ENCODE measurements at places on chromosomes 16 and 17.

DNA sequence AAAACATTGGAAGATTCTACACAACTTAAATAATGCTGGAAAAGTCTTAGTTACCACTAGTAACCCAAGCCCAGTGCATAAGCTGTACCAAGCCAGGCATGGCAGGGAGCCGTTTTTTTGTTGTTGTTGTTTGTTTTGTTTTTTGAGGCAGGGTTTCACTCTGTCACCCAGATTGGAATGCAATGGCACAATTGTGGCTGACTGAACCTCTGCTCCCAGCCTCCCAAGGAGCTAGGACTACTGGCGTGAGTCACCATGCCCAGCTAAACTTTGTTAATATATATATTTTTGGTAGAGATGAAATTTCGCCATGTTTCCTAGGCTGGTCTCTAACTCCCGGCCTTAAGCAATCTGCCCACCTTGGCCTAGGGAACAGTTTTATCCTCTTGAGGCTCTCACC, 564 bp upstream of the TMIGD1 start:
- no peak for DNase-seq

- no peak for DNase-seq
Measured at GRCh38 chr17:38405654-38406053, 22.6 kb upstream of the ARHGAP23 start.

DNA sequence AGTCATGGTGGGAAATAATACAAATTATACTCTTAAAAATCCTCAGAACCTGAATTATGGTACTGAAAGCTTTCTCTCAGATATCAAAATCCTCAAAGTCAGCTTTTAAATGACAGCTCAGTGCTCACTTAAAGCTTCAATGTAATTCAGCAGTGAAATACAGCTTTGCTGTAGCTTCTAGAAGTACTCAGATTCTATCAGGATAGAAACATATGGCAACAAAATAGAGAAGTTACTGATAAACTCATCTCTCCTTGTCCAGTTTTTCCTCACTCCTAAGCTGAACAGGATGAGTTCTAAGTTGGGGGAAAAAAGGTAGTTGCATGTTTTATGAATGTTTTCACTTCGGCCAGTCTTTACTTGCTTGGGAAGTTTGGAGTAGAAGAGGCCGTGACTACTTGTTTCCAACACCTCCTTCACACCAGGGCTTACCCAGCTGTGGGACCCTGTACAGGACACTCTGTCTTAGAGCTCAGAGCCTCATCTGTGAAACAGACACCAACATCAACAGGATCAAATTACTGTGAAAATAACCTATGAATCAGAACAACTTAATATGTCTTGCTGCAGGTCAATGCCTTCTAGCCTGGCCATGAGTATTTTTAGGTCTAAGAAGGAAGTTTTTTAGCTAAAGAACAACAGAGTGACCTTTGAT, 30.2 kb downstream of the OGFOD1 start:
- no peak for DNase-seq

DNA sequence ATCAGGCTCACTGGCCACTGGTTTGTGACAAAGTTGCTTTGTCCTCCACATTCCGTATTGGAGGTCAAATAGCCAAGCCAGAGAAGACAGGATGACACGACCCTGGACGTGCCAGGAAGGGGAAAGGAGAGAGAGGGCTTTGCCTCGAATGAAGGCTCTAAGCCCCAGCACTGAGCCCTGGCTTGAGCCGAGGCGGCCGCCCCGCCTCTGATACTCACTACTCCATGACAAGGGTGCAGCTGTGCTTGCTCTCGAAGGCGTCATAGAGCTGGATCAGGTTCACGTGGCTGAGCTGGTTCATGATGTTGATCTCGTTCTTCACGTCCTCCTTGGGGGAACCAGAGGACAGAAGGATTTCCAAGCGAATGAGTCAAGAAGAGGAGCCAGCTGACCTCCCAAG, 19.3 kb downstream of the MYLK3 start:
- DNase-seq, result no peak

DNA sequence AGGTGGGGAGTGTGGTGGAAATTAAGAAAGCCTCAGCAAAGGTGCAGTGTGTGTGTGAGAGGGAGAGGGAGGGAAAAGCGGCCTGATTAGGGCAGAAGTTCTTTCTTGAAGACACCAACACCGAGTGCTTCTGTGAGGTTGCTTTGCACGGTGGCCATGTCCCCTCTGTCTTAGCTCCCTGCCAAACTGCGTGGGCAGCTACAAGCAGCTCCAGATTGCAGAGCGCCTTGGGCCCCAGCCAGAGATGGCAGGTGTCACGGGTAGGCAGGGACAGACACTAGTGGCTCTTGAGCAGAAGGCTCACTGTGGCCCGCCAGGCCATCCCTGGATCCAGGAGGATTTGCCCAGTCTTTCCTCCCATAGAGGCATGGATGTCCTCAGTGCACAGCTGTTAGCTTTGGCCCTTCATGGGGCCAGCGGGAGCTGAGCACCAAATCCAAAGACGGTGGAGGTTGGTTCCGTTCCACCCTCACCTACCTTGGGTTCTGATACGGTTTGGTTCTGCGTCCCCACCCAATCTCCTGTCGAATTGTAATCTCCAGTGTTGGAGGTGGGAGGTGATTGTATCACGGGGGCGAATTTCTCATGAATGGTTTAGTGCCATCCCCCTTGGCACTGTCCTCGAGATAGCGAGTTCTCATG, 21.4 kb downstream of the KIAA0513 start:
- no peak for DNase-seq

DNA sequence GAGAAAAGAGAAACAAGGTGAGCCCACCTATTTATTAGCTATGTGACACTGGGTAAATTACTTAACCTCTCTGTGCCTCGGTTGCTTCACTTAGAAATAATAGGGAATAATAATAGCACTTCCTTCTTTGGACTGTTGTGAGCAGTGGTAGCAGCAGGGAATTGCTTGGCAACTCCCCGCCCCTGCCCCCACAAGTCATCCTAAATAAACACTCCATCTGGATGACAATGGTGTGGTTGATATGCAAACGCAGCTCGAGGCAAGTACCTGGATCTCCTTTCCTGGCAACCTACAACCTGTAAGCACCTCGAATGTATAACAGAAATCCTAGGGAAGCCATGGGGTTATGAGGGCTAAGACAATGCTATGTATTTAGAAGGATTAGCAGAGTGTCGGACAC, 9.1 kb downstream of the TEKT3 start:
- DNase-seq, result no peak

- no peak for DNase-seq
Measured at GRCh38 chr17:38705803-38706504, 881 bp downstream of the MLLT6 start.

DNA sequence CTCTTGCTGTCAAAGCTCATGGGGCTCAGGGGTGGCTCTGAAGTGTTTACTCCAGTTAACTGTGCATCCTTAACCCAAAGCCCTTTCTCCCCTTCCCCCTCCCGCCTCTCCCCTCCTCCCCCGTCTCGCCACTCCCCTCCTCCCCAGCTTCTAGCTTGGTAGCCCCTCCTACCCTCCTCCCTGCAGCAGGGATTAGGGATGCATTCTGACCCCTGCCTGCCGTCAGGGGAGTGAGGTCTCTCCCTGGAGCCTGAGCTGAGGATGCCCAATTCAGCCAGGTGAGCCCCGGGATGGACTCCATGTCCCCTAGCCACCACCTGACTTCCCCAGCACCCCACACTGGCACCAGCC, 1.6 kb downstream of the HS3ST6 start:
- DNase-seq, result no peak

DNA sequence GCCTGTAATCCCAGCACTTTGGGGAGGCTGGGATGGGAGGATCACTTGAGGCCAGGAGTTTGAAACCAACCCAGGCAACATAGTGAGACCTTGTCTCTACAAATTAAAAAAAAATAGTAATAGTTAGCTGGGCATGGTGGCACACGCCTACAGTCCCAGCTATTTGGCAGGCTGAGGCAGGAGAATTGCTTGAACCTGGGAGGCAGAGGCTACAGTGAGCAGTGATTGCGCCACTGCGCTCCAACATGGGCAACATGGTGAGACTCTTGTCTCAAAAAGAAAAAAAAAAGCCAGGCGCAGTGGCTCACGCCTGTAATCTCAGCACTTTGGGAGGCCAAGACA, 56.9 kb upstream of the MRTFB start:
- no peak for DNase-seq

- DNase-seq, result no peak
Measured at GRCh38 chr16:26772503-26772902, 294.2 kb upstream of the C16orf82 start.

GRCh38 chr16:67192781-67193361, 916 bp downstream of the E2F4 start:
- DNase-seq, result no peak

GRCh38 chr16:19162085-19162484, 6.0 kb upstream of the SYT17 start:
- no peak for DNase-seq

DNA sequence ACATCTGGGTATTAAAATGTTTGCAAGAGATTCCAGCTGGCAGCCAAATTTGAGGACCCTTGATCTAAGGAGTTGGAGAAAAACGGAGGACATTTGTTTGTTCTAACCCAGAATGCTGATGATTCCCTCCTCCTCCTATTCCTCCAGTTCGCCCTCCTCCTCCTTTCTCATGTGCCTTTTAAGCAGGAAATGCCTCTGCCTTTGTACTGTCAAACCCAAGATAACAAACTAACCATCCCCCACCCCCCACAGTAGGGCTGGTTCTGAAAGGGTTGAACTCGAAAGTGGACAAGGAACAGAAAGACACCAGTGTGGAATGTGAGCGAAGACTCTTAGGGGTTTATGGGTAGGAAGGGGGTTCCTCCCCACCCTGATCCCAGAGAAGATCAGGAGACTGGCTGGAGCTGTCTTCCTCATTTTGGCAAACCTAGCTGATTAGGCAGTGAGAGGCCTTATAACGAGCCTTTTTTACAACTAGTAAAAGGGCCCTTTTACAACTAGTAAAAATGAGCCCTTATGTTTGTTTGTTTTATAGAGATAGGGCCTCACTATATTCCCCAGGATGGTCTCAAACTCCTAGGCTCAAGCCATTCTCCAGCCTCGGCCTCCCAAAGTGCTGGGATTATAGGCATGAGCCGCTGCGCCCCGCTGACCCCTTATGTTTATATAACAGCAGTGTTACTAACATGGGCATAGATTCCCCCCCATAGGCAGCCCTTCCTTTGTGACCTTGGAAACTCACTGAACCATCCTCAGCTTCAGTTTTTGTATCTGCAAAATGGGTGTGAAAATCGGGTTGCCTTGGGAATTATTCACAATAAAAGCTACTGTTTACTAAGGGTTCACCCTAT, 975 bp downstream of the CHD9 start:
- peak; percentile 18 for DNase-seq

All from CD4-positive, alpha-beta T cell treated with Interleukin-10 for 1 hour (primary cell).